NCI-H2107 (cell line): ENCODE measurements at places on chromosomes 12 and 14.
A peak's percentile ranks its signal among the peaks of the same experiment; 100 is the strongest.

DNA sequence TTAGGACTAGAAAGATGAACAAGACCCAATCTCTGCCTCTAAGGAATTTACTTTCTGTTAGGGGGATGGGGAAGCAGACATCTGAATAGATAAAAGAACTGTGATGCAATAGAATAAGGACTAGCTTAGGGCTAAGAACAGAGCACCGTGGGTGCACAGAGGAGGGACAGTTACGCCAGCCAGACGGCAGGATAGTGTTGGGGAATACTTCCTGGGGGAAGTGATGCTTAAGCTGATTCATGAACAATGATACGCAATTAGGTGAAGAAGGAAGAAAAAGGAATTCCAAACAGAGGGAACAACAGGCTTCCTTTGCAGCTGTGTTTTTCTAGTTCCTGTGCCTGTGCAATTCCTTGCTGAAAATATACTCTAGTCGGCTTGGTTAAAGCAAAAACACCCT lies 501.1 kb downstream of the APAF1 start:
- no peak for DNase-seq

- DNase-seq, result no peak
Observed at GRCh38 chr12:114266536-114266935, 139.4 kb downstream of the TBX5 start.

GRCh38 chr12:21568115-21568514 lies 36.5 kb downstream of the GYS2 start:
- no peak for DNase-seq

GRCh38 chr12:75634244-75635222 lies 123.1 kb upstream of the KRR1 start:
- DNase-seq, result no peak

GRCh38 chr12:110371408-110372055 lies 32.0 kb downstream of the ANAPC7 start:
- peak; percentile 95 for DNase-seq

DNA sequence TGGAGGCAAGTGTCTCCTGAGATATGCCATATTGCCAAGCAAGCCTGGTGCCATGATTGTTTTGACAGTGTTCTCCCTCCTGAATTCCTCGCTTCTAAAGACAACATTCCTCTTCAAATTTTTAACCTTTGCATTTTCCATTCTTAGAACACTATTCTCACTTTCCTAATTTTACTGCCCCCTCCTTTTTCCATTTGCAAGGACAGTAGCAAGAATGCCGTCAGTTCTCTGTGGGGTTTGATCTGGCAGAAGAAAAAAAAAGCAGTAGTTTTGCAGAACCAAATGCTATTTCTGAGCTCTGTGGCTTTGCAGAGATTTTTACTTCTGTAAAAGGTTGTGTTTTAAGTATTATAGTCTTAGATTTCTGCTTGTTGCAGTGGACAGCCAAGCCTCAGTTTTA lies 295.2 kb downstream of the NUAK1 start:
- no peak for DNase-seq

DNA sequence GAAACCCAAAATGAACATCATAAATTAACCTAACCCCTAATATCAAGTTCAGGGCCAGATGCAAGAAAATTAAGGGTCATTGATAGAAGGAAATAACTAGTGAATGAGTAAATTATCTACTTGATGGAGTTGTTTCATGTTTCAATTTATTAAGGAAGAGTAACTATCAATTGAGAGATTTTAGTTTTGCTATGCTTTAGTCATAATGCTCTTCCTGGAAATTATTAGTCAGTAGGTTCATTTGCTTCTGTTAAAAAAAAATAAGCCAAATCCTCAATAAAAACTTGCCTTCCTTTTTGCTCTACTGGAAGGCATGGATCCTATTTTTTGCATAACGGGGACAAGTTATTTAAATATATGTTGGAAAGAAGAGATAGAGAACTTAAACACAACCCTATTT lies 59.0 kb upstream of the HIF1A start:
- no peak for DNase-seq

GRCh38 chr12:608413-608812 lies 54.8 kb downstream of the NINJ2 start:
- DNase-seq, result no peak

DNA sequence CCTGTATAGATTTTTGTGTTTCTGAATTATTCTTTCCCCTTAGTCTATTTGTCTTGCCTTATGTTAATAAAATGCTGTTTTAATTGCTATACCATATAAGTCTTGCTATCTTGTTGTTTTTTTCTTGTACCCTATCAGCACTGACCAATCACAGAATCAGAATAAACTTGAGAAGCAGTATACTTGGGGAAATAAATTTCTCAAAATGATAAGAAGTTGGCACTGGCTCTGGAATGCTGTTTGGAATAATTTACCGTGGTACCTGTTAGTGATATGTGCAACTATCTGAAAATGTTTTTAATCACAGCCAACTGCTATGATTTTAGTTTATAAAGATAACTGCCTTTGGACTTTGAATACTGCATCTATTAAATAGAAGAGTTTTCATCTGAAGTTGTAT lies 37.9 kb upstream of the EPS8 start:
- no peak for DNase-seq

- DNase-seq, result no peak
Observed at GRCh38 chr12:121128908-121129810, 3.5 kb upstream of the P2RX7 start.
